ENCODE measurements at places on chromosomes 2 and 18. TPM values are rescaled to one million over a fixed set of nuclear protein-coding genes. Genes with fewer than 3 reads are reported as not detected.

- no peak for DNase-seq
Observed at GRCh38 chr2:60771508-60771907, 15.4 kb downstream of the PAPOLG start.

Gene CMPK2
- 15.6 TPM for total RNA-seq

- no peak for DNase-seq
Observed at GRCh38 chr2:212672186-212672585, 133.6 kb upstream of the ERBB4 start.

DNA sequence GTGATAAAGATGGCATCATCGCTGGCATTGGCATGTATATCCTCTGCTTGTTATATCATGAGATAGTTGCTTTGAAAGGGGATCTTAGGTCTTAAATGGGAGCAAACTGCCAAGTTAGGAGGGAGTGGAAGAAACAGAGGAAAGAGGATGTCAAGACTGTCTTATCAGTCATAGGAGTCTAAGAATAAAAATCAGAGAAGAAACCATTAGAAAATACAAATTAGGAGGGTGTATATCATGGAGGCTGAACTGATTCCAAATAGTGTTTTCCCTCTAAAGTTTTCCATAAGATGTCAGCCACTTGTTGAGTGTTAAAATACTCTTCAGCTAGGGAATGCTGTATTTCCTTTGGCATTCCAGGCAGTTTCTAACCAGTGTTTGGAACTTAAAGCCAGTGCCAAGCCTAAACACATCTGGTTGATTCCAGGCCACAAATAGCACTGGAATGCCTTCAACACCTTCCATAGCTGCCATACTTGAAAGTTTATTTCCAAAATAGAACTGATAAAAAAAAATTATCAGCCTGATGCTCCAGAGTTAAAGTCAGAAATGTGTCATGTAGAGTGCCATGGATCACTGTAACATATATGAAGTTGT, 129.4 kb downstream of the ZEB2 start:
- DNase-seq = no peak

Gene MYO3B
- 3.9 TPM for total RNA-seq

Gene GAREM1
- total RNA-seq = 5.1 TPM

GRCh38 chr18:57836557-57836956, 33.4 kb upstream of the ATP8B1 start:
- DNase-seq = no peak

Gene OTOF
- not detected for total RNA-seq

GRCh38 chr2:241602720-241603119, 34.2 kb downstream of the THAP4 start:
- no peak for DNase-seq

DNA sequence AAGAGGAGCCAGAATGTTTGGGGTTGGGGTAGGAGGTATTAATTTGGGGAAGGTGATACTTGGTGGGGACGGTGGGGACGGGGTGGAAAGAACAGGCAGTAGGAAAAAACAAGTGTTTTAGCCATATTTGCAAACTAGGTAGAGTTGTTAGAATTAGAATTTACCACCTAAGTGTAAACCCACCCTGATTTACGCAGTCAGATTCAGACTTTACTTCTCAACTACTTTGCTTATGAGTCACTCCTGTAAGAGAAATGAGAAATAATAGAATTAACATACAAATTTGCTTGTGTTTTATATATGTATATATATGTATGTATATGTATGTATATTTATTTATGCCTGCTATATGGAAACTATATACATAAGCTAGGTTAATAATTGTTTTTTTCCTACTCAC, 1168.2 kb upstream of the ZEB2 start:
- no peak for DNase-seq

GRCh38 chr18:46704189-46704588, 47.2 kb upstream of the LOXHD1 start:
- DNase-seq = no peak

Gene DCC
- 7.5 TPM for total RNA-seq

DNA sequence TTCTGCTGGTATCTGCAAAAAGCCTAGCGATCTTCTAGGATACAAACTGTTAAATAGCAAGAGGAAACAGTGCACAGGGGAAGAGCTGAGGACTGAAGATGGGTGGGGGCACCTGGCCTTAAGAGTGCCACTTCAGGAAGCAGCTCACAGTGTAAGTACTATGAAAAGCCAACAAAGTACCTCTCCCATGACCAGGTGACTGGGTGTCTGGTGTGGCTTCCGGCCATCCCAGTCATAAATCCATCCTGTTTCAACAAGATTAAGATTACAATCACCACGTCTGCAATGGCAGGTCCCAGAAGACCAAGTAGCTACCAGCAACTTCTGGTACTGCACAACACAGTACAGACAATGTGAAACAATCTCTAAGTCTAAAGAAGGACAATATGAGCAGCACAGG, 15.9 kb downstream of the ERFE start:
- DNase-seq = no peak

GRCh38 chr2:16650287-16651249, 15.1 kb downstream of the CYRIA start:
- no peak for DNase-seq

Gene RMC1
- total RNA-seq = 205 TPM

GRCh38 chr2:33477473-33478468, 1.3 kb downstream of the RASGRP3 start:
- DNase-seq = peak; percentile 11

Gene SMAD7
- total RNA-seq = 54.4 TPM

Gene ALK
- total RNA-seq = 1.2 TPM

GRCh38 chr2:118148809-118149208, 60.5 kb downstream of the INSIG2 start:
- no peak for DNase-seq

DNA sequence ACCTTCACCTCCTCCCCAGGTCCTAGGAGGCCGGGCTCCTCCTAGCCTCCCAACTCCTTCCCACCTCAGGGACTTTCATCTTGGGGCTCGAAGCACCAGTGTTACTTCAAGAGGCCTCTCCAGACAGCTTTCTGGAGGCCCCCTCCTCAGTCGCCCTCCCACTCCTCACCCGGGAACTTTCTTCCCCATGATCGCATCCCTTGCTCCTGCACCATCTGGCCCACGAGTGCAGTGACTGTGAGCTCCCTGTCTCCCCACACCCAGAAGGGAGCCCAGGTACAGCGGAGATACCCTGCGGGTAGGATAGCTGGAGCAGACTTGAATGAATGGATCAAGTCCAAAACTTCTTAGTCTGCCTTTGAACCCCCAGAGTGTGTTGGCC, 6.1 kb downstream of the ERFE start:
- DNase-seq = no peak

DNA sequence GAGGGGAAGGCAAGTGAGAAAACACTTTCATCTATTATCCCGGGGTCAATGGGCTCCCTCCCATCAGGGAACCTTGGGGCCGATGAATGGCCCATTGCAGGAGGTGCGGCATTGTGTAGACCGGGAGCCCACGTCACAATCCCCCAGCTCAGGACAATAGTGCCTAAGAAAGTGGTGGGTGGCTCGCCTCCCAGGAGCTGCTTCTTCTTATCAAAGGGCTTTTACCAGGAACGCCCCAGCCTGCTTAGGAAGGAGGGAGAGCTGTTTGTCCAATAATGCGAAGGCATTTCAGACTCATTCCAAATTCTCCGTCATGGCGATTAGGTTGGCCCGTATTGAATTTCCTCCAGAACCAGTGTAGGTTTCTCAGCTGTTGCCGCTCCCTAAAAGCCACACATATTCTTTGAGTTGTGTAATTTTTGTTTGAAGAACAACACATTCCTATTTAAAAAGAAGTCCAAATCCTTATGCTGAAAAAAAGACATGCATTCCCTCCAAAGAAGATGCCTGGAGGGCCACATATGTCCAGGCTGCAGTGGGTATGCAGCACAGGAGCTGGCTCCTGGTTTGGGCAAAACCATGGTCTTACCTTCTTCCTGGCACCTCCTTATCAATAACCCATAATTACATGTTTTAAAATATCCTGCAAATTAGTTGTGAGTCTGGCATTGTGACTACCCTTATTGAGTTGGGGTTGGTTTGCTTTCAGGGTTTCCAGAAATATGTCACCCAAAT, 264.7 kb downstream of the MYCN start:
- no peak for DNase-seq

Gene HOXD3
- total RNA-seq = not detected

GRCh38 chr2:117170897-117171296, 643.6 kb upstream of the DDX18 start:
- DNase-seq = no peak

- DNase-seq = no peak
Observed at GRCh38 chr18:64791236-64791635, 642.3 kb upstream of the LINC00305 start.

DNA sequence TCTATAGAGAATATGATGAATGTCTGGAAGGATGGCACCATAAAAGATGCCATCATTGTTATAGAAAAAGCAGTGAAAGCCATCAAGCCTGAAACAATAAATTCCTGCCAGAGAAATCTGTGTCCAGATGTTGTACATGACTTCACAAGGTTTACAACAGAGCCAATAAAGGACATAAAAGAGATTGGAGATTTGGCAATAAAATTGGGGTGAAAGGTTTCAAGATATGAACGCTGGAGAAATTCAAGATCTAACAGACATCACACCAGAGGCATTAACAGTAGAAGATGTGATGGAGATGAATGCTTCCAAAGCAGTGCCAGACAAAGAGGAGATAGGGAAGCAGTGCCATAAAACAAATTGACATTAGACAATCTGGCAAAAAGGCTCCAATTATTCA, 518.8 kb upstream of the ACVR2A start:
- DNase-seq = peak; percentile 27

DNA sequence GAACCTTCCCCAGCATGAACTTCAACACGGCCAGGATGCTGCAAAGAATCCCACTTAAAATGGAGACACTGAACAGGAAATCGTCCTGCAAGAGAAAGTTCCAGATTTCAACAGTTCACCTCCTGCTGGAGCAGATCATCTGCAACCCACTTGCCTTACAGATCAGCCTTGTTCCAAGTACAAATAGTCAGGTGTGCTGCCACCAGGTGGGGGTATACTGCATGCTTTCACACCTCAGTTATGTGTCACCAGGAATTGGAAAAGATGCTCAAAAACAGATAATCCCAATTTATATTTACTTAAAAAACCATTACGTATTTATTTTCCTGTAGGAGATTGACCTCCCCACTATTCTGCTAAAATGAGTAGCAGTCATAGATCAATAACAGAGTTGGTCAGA, 212.3 kb downstream of the MGAT5 start:
- no peak for DNase-seq
